ENCODE measurements at places on chromosomes 4 and X.

GRCh38 chrX:139844163-139844562, 88.7 kb downstream of the ATP11C start:
- DNase-seq: no peak

GRCh38 chrX:150005027-150005426, 66.7 kb upstream of the EOLA2 start:
- DNase-seq: no peak

DNA sequence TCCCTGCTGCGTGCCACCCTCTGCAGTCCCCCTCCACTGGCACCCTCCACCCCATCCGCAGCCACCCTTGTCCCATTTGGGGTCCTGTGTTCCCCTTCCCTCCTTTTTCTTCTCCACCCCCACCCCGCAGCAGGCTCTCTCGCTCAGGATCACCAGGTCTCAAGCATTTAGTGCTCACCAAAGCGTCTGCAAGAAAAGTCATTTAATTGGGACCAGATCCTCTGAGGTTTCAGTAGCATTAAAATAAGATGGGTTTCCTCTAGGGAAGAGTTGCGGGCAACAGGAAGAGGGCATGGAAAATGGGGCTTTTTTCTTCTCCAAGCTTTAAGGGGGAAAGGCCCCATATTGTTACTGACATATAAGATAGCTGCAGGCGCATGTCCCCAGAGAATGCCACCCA, 4.9 kb upstream of the HAUS7 start:
- DNase-seq: no peak

DNA sequence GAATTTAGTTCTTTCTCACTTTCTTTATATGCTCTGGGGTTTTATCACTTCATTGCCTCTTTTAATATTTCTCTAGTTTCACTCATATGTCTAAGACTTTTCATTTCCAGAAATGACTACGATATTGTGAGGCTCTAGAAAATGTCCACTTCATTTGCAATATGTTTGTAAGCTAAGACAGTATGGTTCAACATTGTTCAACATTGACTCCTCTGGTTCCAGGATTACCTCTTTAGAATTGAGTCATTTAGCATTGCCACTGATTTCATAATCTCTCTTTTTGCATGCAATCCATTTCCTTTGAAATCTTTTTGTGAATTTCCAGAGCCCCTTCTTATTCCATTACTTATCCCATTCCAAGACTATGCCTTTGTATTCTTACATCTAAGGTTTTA, 32.3 kb downstream of the BBS12 start:
- no peak for DNase-seq

- no peak for DNase-seq
These were observed 34.2 kb downstream of the ARAP2 start for GRCh38 chr4:36209941-36210649.

- DNase-seq: no peak
These were observed 2.3 kb upstream of the RNF212 start for GRCh38 chr4:1115528-1116293.

DNA sequence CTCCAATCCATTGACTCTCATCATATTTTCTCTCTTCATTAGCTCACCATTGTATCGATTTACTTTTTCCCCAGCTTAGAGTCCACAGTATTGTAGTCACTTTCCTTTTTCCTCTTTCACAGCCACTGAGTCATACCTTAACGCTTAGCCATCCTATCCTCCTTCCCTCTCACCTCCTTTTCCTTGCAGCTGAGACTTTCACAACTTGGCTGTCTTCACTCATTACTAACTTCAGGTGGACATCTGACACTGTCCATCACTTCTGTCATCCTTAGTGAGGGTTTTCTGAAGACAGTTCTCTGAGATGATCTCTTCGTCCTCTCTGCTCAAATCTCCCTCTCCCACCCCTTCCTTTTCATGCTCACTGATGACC, 70.5 kb upstream of the ESX1 start:
- DNase-seq: no peak

GRCh38 chrX:37608156-37608555, 36.7 kb downstream of the LANCL3 start:
- no peak for DNase-seq

GRCh38 chr4:88257726-88258125, 26.6 kb downstream of the PPM1K start:
- no peak for DNase-seq

- no peak for DNase-seq
These were observed 33.7 kb upstream of the DCLK2 start for GRCh38 chr4:150044517-150044916.

GRCh38 chrX:12372111-12372510, 233.8 kb downstream of the FRMPD4 start:
- DNase-seq: no peak

DNA sequence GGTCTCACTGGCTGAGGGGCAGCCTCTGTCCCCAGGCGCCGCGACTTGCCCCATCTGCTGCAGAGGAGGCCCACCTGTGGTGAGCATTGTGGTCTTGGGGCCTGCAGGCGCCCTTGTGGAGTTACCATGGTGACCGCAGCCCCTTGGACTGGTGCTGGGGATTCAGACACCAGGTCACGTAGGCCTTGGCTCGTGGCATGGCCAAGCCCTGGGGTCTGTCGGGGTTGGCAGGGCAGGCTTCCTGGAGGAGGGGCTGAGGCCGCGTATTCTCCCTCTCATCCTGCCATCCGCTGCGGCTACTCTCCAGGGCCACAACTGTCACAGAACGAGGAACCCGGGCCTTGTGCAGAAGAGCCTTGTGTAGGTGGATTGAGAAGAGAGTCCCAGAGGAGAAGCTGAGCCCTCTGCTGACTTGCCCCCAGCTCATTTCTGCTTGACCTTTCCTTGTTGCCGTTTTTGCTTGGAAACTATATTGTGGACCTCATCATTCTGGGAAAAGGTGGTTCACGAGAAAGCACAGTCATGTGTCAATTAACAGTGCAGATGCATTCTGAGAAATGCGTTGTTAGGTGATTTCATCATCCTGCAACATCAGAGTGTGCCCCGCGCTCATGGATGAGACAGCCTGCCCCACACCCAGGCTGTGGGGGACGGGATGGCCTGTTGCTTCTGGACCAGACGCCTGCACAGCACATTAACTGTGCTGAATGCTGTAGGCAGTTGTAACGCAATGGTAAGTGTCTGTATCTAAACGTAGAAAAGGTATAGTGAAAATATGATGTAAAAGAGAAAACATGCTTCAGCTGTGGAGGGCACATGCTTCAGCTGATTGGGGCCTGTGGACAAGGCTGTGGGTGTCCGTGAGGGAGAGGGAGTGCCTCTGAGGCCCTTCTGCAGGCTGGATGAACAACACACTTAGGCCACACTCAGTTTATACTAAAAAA, 38.5 kb downstream of the TRMT44 start:
- no peak for DNase-seq

DNA sequence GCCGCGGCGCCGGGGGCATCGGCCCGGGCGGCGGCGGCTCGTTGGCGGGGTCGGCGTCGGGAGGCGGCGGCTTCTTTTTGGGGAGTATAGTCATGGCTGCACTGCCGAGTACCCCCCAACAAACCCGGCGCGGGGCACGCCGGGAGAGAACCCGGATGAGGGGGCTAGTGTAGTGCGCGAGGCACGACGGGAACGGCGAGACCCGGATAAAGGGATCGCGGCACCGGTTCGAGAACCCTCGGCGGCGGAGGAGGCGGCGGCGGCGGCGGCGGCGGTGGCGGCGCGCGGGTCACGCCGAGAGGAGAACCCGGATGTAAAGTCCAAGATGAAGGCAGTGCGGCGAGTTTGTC, at the start of gene OTUD5:
Gene OTUD5 (minus strand): TSS at position 131 of the 350 bp plus-strand sequence. CDS start 37 bp downstream, at position 94.
- DNase-seq: peak; percentile 78

DNA sequence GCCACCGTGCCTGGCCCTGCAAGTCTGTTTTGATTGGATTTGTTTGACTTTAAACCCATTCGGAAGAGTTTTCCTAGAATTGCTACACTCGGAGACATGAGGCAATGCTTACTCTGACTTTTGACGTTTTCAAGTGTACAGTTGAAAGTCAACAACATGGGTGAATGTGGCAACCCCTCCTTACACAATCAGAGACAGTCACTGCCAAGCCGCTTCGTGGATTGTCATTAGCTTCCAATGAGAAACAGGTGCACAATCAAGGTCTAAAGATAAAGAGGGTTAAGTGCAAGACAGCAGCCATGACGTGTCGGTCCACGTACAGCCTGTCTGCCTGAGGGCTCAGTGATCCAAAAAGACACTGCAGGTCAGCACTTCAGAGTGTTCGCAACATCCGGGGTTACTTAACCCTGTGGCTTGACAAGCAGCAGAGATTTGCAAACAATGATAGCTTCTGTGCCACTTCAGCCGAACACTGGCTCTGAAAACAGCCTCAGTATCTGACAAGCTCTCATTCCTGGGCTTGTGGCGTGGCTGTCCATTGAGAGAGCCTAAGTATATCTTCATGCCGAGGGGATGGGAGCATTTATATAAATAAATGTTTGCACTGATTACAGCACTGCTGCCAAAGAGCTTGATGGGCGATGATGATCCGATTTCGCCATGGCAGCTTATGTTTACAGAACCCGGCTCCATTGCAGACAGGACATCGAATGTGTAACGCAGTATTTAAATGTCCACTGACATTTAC, 180.0 kb downstream of the DHRSX start:
- no peak for DNase-seq

DNA sequence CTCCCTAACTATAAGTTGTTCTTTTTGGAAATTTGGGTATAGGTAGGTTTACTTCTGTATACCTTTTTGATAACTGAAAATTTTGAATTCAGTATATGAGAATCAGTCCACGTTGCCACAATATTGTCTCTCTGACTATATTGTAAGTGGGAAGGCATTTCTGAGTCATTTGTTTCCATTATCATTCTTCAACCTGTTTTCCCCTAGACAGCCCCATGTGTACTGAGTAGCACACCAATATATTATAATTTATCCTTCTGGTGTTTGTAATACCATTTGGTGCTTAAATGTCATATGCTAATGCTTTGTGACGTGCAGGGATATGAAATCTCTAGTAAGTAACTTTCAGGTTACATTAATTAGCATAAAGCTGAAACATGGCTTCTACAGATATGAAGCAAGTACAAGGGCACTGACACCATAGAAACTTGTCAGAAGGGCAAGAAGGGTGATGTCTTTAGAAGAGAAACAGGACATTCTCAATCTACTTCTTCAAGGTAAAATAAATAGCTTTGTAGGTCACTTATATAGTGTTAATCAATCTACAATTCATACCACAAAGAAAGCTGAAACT, 27.7 kb downstream of the PAK3 start:
- DNase-seq: no peak

- no peak for DNase-seq
These were observed 509.1 kb upstream of the NR3C2 start for GRCh38 chr4:148951346-148951745.

DNA sequence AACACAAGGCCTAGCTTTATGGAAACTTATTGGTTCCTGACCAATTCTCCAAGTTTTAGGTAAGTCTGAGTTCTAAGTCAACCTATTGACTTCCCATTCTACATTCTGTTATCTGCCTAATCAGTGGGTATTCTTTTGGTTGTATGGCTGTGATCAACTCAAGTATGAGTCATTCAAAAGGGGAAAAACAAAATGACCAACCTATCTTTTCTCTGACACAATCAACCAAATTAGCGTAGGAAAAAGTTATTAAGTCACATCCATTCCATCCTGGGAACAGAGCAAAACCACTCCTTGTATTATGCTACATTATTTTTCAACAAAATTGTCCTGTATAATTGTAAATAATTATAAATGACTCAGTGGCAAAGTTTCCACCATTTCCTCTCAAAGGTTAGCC, 136.2 kb downstream of the SHROOM4 start:
- no peak for DNase-seq

- no peak for DNase-seq
These were observed 2.3 kb upstream of the HNRNPD start for GRCh38 chr4:82376109-82376508.

DNA sequence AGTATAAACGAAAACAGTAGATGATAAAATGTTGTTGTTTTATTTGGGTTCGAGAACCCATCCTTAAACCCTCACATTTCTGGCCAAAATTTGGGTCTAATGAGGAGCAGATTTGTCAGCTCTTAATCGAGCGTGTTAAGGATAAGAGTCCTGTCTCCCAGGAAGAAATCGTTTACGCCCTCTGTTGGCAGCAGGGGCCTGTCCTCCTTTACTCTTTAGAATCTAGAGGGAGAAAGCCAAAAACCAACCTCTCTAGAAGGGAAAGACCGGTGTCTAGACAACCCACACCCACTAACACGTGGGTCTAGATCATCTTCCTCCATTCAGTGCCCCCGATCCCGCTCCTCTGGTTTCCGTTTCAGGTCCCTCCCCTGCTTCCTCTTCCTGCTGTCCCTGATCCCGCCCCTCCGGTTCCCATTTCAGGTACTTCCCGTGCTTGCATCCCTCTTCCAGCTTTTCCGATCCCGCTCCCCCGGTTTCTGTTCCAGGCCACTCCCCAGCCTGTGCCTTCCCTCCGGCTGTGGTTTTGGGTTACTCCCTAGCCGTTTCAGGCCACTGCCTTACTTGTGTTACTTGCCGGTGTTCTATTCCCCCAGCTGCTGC, 339.1 kb downstream of the PAPSS1 start:
- DNase-seq: no peak

All from T1000 (cell line).